ENCODE measurements at places on chromosomes 3 and 15. TPM values are rescaled to one million over a fixed set of nuclear protein-coding genes. Genes with fewer than 3 reads are reported as not detected.

- H3K27ac ChIP-seq = no peak overlapping the region
- no peaks in the 10 kb centered on the region for H3K36me3 ChIP-seq
- DNase-seq = no peak
- H3K4me3 ChIP-seq = no peak overlapping the region
Measured at GRCh38 chr3:186208296-186208989, 99.6 kb upstream of the ETV5 start.

- no peaks in the 10 kb centered on the region for H3K4me1 ChIP-seq
- H3K4me3 ChIP-seq = no peak overlapping the region
- peaks cover 10% of the 10 kb centered on the region for H3K27me3 ChIP-seq
- no peak overlapping the region for H3K27ac ChIP-seq
Measured at GRCh38 chr15:80324545-80325080, 72.6 kb upstream of the CTXND1 start.

The RAP2B gene
- 15.3 TPM for total RNA-seq

The PP2D1 gene
- not detected for total RNA-seq

GRCh38 chr15:64099379-64099778, 3.6 kb downstream of the SNX1 start:
- H3K27ac ChIP-seq = no peak overlapping the region
- peaks cover 56% of the 10 kb centered on the region for H3K4me1 ChIP-seq
- H3K4me3 ChIP-seq = no peak overlapping the region
- no peaks in the 10 kb centered on the region for H3K27me3 ChIP-seq
- peaks cover 7% of the 10 kb centered on the region for H3K36me3 ChIP-seq
- no peak for DNase-seq

DNA sequence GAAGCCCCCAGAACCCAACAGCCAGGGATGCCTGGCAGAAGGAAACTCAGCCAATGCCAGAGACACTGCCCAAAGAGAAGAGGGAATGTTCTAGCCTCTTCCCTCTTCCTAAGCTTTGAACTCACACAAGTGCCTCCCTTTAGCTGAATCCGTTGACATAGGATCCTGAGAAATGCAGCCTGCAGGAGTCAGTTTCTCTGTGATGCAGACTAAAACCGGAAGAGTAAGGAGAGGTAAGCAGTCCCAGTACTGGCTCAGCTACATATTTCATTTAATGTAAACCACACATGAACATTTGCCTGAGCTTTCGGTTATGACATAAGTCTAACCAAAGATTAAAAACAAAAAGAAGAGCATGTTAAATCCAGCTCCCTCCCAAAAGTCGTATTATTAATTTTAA, 768.7 kb downstream of the TBL1XR1 start:
- H3K4me1 ChIP-seq = no peaks in the 10 kb centered on the region
- H3K27me3 ChIP-seq = no peaks in the 10 kb centered on the region
- no peaks in the 10 kb centered on the region for H3K36me3 ChIP-seq
- DNase-seq = no peak
- no peak overlapping the region for H3K27ac ChIP-seq

GRCh38 chr15:53351373-53351772, 408.1 kb downstream of the WDR72 start:
- no peak overlapping the region for H3K4me3 ChIP-seq
- DNase-seq = no peak
- no peaks in the 10 kb centered on the region for H3K36me3 ChIP-seq
- H3K27me3 ChIP-seq = no peaks in the 10 kb centered on the region

The SHQ1 gene
- total RNA-seq = 29.8 TPM

- H3K27me3 ChIP-seq = no peaks in the 10 kb centered on the region
- H3K4me1 ChIP-seq = no peaks in the 10 kb centered on the region
- no peak overlapping the region for H3K4me3 ChIP-seq
- no peaks in the 10 kb centered on the region for H3K36me3 ChIP-seq
Measured at GRCh38 chr15:95068701-95069521, 837.5 kb downstream of the MCTP2 start.

GRCh38 chr15:42363942-42364341, 4.6 kb downstream of the CAPN3 start:
- H3K27ac ChIP-seq = no peak overlapping the region
- H3K36me3 ChIP-seq = no peaks in the 10 kb centered on the region
- DNase-seq = no peak

GRCh38 chr15:34721802-34722438, 32.9 kb downstream of the GJD2 start:
- no peaks in the 10 kb centered on the region for H3K4me1 ChIP-seq
- no peak overlapping the region for H3K27ac ChIP-seq
- no peak overlapping the region for H3K4me3 ChIP-seq
- DNase-seq = no peak
- H3K27me3 ChIP-seq = peaks cover 26% of the 10 kb centered on the region

GRCh38 chr3:6806991-6807390, 53.9 kb upstream of the GRM7 start:
- H3K27me3 ChIP-seq = no peaks in the 10 kb centered on the region
- H3K4me3 ChIP-seq = no peak overlapping the region
- H3K27ac ChIP-seq = no peak overlapping the region
- H3K4me1 ChIP-seq = no peaks in the 10 kb centered on the region
- H3K36me3 ChIP-seq = no peaks in the 10 kb centered on the region
- no peak for DNase-seq

All from activated CD8-positive, alpha-beta T cell treated with anti-CD3 and anti-CD28 coated beads for 36 hours (primary cell).